ENCODE measurements at places on chromosomes 6 and 20.

DNA sequence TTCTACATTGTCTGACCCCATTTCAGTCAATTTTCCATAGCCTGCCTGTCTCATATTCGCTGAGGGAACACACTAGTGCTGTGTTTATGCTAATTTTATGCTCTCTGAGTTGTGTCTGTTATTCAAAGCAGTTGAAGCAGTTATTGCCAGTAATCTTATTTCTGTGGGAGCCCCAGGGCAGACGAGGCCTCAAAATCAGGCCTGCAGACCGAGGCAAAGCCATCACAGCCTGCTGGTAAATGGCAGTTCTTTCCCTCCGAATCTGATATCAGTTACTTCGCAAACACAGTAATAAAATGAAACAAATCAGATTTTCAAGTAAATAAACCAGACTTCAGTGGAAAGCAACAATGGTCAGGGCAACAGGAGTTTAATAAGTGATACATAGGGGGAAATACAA, 508.4 kb downstream of the PKHD1 start:
- DNase-seq = no peak

GRCh38 chr20:36666181-36666740, 20.3 kb upstream of the SLA2 start:
- DNase-seq = peak; percentile 1

DNA sequence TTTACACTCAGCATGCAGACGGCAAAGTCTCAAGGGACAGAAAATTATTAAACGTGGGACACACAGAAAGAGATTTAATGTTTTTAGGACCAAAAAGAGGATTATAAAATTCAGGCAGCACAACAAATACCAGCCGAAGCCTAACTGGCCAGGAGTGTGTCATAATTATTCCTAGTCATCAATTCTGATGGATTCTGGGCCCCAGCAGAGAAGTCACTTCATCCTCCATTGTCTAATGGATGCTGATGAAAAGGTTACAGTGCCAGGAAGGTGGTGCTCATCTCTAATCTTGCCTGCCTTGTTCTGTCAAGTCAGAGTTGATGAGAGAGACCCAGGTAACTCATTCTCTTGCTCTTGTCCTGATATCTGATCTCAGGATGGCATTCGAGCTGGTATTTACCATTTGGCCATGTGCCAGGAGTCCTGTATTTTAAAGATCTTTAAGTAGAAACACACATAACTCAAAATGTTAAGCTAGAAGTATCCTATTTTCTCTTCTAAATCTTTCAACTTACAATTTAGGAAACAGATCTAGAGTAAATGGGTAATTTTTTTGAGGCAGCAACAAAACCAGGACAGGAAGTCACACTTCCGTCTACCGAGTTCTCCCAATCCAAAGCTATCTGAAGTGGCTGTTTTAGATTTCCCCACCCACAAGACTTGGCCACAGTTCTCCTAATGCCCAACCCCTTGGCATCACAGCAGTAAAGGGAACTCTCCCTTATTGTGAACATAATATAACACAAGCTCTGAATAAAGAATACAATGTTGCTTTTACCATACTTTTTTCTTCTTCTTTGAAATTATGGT, 50.0 kb downstream of the ADAT2 start:
- no peak for DNase-seq

DNA sequence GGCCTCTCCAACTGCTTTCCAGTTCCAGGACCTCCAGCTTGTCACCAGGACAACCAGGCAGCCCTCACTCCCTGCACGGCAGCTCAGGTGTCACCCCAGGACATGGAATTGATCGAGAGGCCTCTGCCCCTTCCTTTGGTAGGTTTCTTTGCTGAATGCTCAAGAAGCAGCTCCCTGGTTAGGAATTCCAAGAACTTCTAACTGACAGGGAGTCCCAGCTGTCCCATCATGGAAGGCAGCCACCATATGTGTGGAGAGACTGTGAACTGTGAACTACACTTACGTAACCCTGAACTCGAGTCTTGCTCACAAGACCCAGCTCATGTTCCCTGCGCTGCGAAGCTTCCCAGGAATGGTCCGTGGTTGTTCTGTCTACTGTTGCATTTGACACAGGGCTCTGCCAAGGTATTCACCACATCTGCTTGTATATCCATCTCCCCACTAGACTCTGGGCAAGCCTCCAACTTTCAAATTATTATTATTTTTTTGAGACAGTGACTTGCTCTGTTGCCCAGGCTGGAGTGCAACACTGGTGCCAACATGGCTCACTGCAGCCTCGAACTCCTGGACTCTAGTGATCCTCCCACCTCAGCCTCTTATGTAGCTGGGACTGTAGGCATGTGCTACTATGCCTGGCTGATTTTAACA, 35.7 kb downstream of the MGME1 start:
- no peak for DNase-seq

DNA sequence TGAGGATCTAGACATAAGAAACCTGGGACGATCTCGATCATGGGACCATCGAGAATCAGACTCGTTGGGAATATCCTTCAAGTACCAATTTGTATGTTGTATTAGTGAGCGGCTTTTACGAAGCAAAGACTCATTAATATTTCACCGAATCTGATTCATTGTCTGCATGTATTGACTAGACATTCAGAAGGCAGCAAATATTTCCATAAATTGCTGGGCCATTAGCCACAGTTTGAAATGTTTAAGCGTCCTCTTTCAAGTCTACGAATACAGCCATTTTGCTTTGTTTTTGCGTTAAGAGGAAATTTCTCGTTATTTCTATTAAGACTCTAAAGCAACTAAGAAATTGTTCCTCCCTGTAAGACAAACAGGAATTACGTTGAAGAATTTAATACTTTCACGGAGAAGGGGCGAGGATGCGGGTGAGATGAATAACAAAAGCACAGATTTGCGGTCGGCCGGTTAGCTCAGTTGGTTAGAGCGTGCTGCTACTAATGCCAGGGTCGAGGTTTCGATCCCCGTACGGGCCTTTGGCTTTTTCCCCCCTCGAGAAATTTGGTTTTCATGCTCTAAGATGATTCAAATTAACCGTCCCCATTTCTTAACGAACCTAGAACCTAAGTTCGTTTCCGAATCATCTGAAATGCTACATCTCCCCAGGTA, 18.5 kb downstream of the POM121L2 start:
- no peak for DNase-seq

GRCh38 chr6:25404693-25405169, 125.6 kb downstream of the CARMIL1 start:
- no peak for DNase-seq

DNA sequence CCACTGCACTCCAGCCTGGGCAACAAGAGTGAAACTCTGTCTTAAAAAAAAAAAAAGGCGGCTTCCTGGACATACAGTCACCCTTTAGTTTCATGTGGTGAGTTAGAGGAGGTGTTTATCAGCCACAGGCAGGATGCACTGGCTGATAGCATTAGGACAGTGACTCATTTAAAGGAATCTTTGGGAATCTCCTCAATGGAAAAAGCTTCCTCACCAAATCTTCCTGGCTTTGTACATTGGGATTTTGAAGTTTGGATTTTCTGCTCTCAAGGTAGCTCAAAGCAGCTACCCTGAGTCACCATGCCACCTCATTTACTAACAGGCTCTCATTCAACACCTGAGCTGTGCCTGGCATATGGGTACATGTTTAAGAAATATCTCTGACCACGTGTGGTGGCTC, 20.2 kb downstream of the PRPH2 start:
- DNase-seq = peak; percentile 34

- DNase-seq = no peak
Observed at GRCh38 chr20:40314278-40314677, 374.8 kb downstream of the MAFB start.

GRCh38 chr20:50680105-50680960, 11.0 kb downstream of the RIPOR3 start:
- peak; percentile 25 for DNase-seq

- DNase-seq = no peak
Observed at GRCh38 chr6:128412680-128413079, 107.7 kb downstream of the PTPRK start.

DNA sequence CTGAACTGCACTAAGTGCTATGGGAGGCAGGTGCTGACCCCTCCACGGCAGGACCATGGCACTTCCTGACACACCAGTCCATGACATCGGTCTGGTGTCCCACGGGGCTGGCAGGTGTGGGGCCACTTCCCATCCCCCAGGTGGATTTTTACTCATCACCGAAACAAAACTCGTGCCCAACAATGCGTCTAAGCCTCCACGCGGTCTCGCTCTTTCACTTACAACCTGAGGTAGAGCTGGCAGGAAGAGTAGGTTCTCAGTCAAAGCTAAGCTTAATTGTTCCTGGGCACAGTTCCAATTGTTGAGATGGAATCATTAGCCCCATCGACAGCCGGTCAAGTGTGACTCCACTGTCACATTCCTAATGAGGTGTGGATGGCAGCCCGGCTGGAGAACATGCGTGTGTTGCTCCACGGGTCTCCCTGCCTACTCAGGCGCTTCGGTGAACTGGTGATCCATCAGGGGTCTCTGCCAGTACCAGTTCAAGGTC, 125.7 kb downstream of the SLC23A2 start:
- DNase-seq = no peak

DNA sequence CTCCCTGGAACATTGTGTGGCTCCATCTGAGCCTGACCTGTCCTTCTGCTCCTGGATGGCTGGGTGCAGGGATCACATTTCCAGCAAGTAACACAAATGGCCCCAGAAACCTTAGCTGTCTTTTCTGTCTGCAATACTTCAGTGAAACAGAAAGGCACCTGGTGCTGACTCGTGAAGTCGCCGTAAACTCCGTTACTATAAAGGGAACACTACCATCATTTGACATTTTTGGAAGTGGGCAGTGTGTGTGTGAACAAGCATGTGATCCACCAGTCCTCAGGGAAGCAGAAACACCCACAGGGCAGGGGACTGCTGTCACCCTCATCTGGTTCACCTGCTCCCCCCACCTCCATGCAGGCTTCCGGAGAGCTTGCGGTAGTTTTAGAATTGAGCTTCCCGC, 23.9 kb downstream of the SERPINB6 start:
- no peak for DNase-seq

DNA sequence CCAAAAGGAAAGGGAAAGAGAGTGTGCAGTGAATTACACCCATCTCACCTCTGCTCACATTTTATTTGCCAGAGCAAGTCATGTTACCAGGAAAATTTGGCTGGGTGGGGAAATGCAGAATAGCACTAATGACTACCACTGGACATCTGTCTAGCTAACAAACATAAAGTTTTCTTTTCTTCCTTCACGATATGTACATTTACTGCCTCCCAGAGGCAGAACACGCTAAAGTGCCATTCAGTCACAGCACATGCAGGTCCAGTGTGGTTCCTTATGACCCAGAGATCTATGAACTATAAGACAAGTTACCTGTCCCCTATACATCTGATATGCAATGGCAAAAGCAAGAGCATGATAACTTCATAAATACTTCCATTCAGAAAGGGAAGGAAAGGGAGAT, 194.1 kb downstream of the OGFRL1 start:
- DNase-seq = no peak

DNA sequence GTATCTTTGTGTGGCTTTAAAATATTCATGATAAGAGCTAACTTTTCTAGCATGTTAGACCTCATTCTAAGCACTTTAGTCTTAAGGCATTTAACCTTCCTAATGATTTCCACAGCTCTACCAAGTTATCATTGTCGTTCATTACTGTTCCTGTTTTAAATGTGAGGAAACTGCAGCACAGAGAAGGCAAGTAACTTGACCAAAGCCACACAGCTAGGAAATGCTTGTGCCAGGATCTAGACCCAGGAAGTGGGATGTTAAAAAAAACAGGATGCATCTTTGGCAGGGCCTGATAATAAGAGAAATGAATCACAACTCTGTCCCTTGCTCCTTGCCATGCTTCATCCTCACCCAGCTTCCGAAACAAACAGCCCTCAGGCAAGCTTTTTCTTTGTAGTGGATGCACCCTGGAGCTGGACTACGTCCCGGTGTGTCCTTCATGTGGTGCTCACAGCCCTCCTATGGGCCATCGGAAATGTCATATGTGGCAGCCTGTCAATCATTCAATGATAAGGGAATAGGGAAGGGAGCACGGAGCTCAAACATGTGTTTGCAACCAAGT, 196.9 kb upstream of the RREB1 start:
- no peak for DNase-seq

DNA sequence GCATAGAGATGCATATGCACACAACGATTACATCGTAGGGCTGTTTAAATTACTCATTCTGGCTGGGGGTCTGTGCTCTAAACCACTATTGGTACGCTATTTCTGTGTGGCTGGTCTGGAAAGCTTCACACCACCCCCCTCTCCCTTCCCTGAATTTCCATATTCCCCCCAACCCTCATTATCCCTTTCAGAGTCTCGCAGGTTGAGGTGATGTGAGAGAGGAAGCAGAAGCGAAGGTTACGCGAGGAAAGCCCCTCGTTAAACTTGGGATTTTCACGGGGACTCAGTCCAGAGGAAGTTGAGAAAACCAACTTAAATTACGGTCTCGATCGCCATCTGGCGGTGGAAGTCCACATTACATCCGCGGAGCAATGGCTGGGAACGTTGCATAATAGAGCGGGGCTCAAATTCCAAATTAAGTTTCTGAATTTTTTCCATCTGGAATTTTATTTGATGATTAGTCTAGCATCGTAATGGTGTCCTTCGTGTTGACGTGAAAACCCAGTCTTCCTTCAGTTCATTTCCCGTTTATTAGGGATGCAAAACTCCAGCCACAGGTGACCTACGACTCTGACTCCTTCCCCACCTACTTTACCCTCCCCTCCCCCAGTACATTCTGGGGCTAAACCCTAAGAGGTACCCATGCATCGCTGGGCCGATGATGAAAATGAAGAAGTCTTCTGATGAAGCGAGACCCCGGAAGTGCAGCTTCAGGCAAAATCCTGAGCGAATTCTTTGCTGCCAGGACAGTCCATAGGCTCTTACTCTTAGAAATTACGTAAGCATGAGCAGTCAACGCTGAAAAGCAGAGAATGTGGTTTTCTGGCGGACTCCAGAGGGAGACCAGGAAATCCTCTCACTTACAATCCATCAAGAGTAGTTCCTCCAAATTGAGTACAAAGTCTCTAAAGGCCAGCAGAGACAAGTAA, 19.7 kb downstream of the HLA-DOB start:
- peak; percentile 39 for DNase-seq

GRCh38 chr6:138966870-138967269, 21.2 kb downstream of the REPS1 start:
- DNase-seq = no peak

DNA sequence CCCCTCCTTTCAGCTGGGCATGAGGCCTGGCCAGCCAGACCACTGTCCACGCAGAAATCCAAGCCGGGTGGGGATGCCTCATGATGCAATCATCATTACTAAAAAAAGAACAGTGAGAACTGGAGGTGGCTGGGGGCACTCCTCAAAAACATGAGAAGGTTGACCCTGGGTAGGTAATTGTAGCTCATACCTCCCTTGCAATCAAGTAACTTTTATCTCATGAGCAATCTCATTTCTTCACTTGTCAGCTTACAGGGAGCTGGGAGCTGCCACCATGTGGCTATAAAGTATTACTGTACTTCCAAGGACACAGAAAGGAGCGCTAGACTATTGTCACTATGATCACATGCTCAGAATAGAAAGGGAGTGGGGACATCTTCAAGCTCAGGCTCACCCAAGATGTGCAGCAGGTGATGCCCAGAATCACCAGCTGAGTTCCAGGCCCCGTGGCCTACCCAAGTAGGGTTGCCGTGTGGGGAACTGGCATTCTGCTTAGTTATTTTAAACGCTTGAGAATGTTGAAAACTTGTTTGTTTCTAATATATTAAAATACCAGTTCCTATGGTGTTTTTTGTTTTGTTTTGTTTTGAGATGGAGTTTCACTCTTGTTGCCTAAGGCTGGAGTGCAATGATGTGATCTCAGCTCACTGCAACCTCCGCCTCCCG, 3.0 kb upstream of the CDH26 start:
- DNase-seq = no peak

- DNase-seq = no peak
Observed at GRCh38 chr6:3744211-3744900, 7.2 kb downstream of the PXDC1 start.

- DNase-seq = no peak
Observed at GRCh38 chr6:11069760-11070159, 23.9 kb upstream of the SMIM13 start.

- no peak for DNase-seq
Observed at GRCh38 chr6:168915855-168916254, 337.8 kb downstream of the THBS2 start.
